DMS79 treated with DMSO at 0.1 percent for 48 hours (cell line): ENCODE measurements at places on chromosomes 11 and 22.

- DNase-seq = no peak
Observed at GRCh38 chr11:73257342-73258103, 14.6 kb upstream of the P2RY6 start.

DNA sequence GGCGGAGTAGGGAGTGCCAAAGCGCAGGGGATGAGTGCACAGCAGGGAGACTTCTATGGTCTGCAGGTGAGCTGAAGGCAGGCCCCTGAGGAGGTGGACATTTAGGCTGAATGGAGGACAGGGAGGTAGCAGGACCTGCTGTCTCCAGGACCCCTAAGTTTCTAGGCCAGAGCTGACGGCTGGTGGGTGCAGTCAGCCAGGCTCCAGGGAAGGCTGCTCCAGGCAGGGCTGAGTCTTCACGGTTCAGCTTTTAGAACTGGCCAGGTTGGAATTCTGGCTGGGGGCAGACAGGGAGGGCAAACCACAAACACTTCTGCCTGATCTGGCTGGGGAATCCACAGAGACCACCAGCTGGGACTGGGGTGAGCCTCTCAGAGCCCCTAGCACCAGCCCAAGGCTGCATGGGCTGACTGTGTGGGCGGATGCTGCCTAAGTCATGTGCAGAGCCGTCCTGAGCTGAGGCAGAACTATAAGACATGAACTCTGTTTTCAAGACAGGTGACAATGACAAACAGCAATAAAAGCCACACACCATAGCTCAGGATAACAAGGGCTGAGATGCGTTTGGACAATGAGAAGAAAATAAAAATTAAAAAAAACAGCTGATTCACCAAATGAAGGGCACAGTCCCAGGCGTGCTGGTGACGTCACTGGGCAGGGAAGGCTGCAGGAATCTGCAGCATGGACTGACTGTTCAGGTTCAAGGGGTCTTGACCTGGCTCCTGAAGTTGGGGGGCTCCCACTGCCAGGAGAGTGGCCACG is 10.4 kb upstream of the MALAT1 start:
- peak; percentile 66 for DNase-seq

DNA sequence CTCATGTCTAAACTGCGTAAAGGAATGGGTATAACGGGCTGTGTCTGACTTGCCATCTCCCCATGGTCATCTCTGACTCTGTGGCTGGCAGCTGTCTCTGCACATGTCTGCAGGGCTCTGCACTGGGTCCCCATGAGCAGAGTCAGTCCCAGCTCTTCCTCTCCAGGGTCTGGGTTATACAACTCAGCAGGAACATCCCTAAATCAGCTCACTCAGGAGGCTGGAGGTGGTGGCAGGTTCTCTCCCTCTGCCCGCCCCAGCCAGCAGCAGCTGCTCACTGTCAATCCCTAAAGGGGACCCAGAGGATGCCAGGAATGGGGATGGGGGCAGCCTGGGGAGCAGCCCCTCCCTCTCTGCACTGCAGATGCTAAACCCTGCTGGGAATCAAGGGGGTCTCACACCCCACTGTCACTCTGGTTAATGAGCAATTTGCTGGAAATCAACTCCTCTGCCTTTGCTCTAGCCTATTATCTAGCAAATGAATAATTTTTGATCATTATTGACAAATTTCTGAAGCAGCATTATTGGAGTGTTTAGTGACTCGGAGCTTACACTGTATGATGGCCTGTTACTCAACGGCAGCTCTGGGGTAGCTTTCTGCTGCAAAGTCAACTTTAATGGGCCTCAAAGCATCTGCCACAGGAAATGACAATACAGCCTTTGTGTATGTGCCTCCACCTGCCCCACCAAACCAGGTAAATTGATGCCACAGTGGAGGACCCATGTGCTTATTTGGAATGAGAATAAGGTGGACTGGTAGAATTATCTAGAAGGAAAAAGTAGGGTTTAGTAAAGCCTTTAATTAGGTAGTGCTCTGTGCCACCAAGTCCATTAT is 55.7 kb upstream of the SHANK2 start:
- no peak for DNase-seq

DNA sequence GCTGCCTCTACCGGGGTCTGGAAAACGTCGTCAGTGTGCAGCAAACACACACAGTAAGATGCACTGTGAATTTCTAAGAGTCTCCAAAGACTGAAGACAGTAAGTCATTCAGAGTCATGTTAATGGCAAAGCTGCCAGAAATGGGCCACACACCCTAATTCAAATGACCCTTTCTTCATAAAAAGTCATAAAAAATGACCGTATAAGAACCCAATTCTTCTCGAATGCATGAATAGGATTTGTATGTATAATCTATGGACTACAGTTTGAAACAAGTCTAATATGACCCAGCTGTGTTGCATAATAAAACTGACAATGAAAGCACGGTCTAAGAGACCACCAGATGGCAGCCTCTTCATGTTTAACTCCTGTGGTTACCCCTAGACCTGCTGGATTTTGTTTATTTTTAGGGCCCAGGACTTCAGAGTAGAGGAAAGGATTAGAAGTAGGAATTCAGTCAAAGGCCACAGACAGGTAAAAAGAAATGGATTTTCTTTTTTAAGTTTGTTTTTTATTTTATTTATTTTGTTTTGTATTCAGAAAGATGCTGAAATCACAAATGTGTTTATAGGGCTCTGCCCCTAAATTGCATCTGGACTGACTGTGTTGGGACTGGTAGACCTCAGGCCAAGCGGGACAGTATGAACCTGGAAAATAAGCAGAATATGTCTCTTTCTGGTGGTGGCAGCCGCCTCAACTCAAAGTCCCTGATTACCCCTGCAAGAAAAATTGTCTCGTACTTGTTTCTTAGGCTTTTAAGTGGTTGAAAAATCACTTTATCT is 32.1 kb upstream of the SLC5A12 start:
- DNase-seq = peak; percentile 7

- no peak for DNase-seq
Observed at GRCh38 chr11:14012846-14013245, 50.3 kb downstream of the SPON1 start.

- DNase-seq = no peak
Observed at GRCh38 chr11:101048479-101048878, 81.1 kb downstream of the PGR start.

GRCh38 chr11:126718276-126718675 is 282.3 kb downstream of the KIRREL3 start:
- peak; percentile 93 for DNase-seq

GRCh38 chr22:32353292-32353691 is 4.4 kb upstream of the RFPL3 start:
- no peak for DNase-seq

DNA sequence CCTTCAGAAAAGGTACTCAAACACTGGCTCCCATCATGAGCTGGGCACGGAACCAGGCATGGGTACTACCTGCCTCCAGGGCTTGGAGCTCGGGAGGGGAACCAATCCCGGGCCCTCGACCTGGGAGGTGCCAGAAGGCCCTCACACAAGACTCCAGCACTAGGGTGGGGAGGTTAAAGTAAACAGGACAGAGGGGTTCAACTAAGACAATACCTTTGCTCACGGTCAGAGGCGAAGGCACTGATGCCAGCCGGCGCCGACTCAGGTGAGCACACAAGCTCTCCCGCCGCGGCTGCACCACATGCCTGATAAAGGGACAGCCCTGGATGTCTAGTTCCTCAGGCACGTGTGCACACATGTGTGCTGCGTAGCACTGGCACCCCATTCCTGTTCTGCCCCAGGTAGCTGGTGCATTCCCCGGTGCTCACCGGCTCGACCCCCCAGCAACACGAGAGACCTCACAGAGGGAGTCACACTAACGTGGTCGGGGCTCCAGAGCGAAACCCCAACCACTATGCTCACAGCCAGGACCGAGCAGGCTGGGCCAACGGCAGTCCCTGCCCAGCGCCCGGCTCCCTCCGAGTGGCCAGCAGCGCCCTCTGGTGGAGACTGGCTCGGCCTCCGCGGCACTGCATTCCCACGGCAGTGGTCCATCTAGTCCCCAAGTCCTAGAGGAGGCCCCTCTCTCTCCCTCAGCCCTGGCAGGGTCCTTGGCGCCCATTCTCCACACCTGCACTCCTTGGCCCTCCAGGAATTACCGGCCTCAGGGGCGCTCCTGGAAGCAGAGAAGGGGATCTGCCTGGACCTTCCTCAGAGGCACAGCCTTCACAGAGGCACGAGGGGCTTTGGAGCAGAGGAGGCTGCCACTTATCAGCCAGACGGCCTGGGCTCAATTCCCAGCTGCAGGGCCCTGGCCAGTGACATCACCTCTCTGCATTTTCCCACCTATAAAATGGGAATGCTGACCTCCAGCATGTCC is 28.8 kb upstream of the MOB2 start:
- peak; percentile 12 for DNase-seq

GRCh38 chr22:25407859-25408229 is 156.6 kb upstream of the GRK3 start:
- DNase-seq = no peak

DNA sequence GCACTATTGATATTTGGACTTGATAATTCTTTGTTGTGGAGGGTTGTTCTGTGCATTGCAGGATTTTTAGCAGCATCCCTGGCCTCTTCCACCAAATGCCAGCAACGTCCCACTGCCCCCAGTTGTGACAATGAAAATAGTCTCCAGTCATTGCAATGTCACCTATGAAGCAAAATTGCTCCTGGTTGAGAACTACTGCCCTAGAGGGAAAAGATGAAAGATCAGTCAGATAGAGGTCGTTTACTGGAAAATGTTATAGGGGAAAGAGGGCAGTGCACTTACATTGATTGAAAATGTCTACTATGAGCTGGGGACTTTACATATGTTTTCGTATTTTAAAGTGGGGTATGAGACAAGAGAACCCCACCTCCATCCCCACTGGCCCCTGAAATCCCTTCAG is 77.1 kb upstream of the FAM181B start:
- DNase-seq = no peak

GRCh38 chr11:120950880-120951279 is 73.0 kb upstream of the TBCEL start:
- no peak for DNase-seq

- no peak for DNase-seq
Observed at GRCh38 chr11:116215471-116216113, 557.2 kb downstream of the BUD13 start.

DNA sequence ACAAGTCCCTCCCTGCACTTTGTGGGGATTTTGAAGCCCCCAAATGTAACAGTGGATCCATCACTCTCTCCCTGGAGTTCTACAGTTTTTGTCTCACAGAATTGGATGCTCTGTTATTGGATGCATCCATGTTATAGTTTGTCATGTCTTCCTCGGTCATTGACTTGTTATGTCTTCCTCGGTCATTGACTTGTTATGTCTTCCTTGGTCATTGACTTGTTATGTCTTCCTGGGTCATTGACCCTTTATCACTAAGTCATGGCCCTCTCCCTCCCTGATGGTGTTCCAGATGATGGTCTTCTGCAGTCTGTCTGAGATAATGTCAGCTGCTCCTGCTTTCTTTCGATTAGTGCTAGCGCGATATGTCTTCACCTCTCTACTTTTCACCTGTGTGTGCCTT is 981.5 kb downstream of the BRD1 start:
- no peak for DNase-seq

DNA sequence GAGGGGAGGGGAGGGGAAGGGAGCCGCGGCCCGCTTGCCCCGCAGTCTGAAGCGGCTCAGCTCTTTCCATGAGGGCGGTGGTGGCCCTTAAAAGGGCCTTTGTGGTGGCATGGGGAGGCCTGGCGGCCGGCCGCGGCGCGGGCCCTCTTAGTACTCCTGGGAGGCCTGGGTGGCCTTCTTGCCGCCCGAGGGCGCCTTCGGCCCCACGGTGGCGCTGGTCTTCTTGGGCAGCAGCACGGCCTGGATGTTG is 6.9 kb downstream of the DPAGT1 start:
- DNase-seq = no peak

DNA sequence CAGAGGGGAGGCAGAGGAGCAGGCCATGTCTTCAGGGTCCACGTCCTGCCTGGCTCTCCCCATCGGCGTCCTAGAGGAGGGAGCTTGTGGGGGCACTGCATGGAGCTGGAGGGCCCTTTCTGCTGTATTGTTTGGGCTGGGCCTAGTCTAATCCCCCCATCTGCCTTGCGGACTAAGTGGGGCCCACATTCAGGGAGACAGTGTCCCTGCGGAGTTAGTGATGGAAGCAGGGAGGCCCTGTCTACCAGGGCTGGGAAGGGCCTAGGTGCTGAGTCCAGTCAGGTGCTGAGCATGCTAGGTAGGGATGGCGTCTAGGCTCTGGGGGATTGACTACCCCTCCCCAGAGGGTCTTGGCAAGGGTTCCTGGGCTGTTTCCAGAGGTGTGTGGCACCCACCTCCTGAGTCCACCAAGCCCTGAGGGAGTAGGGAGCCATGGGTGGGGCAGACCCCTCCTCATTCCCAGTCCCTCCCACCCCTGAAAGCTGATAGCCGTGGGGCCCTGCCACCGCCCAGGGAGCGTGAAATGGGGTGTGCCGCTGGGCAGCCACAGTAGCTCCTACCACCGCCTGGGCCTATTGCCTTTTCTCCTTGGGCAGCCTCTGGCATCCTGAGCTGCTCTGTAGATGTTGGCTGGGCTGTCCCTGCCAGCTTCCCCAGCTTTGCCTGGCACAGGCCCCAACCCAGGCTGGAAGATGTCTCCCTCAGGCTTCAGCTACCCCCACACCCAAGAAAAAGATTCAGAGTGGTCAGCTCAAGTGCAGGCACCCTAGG is 1.9 kb upstream of the POLD4 start:
- DNase-seq = no peak

- no peak for DNase-seq
Observed at GRCh38 chr22:44780876-44781449, 28.6 kb downstream of the ARHGAP8 start.

DNA sequence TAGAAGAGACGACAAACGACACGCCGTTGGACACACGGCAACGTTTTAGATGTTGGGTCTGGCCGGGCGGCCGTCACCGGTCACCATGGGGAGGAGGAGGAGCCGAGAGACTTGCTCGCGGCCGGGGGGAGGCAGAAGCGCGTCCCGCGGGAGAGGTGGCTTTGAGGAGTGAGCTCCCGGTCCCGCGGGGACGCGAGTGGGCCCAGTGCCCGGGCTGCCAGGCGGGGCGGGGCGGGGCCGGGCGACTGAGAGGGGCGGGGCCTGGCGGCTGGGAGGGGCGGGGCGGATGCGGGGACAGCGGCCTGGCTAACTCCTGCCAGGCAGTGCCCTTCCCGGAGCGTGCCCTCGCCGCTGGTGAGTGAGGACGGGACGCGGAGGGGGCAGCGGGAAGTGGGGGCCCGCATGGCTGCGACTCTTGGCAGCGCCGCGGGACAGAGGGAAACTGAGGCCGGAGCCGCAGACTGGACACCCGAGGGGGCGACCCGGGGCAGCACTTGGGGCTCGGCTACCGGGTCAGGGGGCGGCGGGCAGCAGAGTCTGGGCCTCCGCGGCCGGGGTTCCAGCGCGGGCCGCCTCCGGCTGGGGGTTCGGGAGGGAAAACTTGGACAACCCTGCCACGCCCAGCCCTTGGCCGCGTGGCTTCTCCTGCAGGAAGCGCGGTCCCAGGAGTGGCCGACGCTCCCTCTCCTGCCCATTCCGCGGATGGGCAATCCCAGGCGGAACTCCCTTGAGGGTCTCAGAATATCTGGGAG is at the start of gene TSPO:
TSPO (plus strand) TSS at position 309 of the 752 bp plus-strand sequence. CDS start 7,680 bp downstream, outside the sequence.
- no peak for DNase-seq

GRCh38 chr11:120956710-120957495 is 67.0 kb upstream of the TBCEL start:
- DNase-seq = no peak

GRCh38 chr22:19346677-19347265 is 55.3 kb upstream of the CLTCL1 start:
- peak; percentile 0 for DNase-seq

- no peak for DNase-seq
Observed at GRCh38 chr11:944711-945470, 19.2 kb downstream of the AP2A2 start.
